RPMI7951 (cell line): ENCODE measurements at places on chromosomes 6 and 20.
A peak's percentile ranks its signal among the peaks of the same experiment; 100 is the strongest.

- no peak for DNase-seq
Observed at GRCh38 chr6:96286503-96286902, 235.1 kb upstream of the UFL1 start.

GRCh38 chr20:59123678-59124255, 39.9 kb upstream of the ZNF831 start:
- DNase-seq, result no peak

- peak; percentile 93 for DNase-seq
Observed at GRCh38 chr20:59010321-59010994, 3.4 kb upstream of the CTSZ start.

DNA sequence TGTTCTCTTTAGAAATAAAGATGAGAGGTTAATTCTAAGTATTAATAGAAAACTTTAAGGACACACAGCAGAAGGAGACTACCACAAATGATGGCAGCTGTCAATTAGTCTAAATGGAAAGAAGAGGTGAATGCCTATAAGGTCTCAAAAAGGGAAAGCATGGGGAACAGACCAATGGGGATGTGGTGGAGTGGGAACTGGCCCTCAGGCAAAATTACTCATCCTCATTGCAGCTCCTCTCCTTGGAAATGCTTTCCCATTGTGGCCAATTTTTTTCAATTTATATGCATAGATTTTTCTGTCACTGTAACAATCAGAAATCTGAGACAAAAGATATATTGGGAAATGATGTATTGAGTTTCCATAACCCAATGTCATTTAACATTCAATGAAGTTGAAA, 222.9 kb upstream of the DEFB112 start:
- DNase-seq, result peak; percentile 13

DNA sequence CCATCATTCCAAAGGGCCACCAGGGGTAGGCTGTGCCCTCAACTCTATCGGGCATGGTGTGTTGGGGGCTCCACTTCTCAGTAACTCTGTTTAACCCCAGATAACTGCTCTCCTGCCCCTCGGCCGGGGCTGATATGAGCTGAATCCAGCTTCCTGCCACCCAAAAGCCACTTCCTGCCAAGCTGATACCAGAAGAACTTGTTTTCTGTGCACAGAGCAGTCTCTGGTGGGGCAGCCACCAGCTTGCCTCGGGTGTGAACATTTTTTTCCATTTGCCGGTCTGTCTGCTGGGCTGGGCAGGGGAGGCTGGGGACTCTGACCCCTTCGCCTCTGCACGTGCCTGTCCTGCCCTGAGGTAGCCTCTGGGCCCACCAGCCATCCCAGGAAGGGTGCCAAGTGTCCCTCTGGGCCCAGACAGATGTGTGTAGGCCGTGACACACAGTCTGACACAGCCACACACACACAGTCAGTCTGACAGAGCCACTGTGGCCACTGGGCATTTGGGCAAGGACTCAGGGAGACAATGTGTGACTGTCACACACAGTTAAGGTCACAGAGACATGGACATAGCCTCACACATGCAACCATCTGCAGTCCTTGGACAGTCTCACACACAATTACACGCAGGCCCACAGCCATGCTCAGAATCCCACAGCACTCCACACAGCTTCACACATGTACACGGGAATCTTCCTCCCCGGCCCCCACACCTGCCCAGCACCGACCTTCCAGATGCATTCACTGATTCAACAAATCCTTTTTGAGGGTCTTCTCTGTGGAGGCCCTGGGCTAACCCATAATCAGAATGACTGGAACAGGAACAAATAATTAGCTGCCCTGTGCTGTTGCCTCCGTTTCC, 45.1 kb downstream of the NOL4L start:
- DNase-seq, result no peak

DNA sequence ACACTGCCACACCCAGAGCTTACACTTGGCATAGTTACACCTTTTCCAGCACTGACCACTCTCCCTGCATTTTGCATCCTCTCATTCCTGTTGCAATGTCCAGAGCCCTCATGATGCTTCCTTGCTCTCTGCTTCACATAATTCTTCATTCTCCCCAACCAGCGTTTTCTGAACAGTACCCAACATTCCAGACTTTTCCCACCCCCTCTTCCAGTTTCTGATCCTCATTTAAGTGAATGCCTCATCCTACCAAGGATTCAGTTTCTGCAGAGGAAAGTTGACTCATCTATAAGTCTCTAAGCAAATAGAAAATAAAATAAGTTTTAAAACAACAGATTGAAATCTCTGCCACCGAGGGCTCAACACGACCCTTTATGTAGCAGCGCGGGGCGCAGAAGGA, 321.3 kb upstream of the TCF21 start:
- no peak for DNase-seq

DNA sequence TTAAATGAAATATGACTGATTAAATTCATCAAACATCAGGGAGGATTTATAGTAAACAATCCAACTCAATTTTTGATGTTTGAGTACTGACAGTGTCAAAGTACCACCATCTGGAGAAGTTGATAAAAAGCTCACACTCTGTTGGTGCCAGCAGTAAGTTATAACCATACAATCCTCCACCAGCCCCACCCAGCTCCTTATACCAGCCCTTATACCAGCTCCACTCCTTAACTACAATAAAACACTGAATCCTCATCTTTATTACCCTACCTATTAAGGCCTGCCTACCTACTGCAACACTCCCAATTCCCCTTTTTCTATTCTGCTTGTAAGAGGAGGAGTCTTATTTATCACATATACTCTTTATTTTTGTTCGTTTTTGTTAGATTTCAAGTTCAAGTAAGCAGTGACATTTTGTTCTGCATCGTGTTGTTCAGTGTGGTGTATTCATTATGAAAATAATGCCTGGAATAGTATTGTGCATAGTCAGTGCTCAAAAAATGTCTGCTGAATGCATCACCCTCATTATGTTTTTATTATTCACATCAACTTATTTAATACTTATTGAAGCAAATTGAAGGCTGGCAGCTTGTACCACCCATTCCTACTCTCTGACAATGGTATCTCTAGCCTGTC, 954.7 kb upstream of the ADGRB3 start:
- no peak for DNase-seq

DNA sequence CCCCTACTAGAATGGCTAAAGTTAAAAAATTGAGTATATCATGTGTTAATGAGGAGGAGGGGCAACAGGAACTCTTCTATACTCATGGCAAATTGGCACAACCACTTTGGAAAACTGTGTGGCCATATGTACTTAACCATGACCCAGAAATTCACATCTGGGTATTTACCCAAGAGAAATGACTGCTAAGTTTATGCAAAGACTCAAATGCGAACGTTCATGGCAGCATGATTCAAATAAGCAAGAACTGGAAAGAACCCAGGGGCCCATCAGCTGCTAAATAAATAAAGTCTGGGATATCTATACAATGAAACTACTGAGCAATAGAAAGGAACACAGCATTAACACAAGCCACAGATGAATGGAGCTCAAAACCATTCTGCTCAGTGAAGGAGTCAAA, 107.6 kb downstream of the MYLK4 start:
- no peak for DNase-seq

- DNase-seq, result no peak
Observed at GRCh38 chr20:5923493-5923892, 26.8 kb downstream of the TRMT6 start.

GRCh38 chr20:46552460-46553420, 2.3 kb upstream of the OCSTAMP start:
- DNase-seq, result peak; percentile 39

DNA sequence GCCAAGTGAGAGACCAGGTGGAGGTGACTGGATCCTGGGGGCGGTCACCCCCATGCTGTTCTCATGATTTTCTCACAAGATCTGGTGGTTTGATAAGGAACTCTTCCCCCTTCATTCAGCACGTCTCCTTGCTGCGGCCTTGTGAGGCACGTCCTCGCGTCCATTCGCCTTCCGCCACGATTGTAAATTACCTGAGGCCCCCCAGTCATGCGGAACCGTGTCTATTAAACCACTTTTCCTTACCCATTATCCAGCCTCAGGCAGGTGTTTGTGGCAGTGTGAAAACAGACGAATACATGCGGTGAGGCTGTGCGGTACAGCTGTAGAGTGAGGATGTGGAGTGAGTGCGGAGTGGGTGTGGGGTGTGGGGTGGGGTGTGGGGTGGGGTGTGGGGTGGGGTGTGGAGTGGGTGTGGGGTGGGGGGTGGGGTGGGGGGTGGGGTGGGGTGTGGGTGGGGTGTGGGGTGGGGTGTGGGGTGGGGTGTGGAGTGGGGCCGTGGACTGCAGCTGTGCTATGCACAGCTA, 12.1 kb upstream of the NTSR1 start:
- no peak for DNase-seq

DNA sequence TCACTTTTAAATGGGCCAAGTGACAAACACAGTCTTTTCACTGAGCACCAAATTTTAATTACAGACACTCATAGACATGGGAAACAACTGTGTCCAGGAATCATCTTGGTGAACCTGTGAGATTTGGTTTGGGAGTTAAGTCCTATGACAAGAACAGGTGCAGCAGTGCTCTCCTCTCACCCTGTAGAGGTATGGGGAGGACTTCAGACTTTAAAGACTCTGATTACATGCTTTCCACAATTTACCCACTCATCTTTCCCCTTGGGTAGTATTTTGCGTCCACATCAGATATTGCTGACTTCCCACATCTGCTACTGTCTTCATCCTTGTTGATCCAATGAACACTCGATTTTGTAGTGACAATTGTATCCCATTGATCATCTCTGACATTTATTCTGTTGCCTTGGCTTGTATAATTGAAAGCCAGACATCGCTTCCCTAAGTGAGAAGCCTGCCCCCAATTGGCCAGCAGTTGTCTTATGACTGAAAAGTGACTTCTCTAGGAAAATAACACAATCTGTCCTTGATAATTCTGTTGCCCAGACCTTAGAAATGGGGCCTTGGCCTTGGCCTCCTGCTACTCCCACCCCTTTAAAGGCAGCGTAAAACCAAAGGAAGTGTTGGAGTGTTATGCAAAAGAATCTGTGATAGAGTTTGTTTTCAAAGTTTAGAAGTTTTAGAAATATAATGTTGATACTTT, 40.0 kb downstream of the TXLNB start:
- no peak for DNase-seq

- no peak for DNase-seq
Observed at GRCh38 chr20:58128635-58129625, 99.5 kb downstream of the ANKRD60 start.

- no peak for DNase-seq
Observed at GRCh38 chr6:107731422-107732319, 92.4 kb downstream of the SCML4 start.

- DNase-seq, result peak; percentile 79
Observed at GRCh38 chr6:9405369-9405768, 970.0 kb upstream of the SLC35B3 start.

GRCh38 chr20:59577037-59577808, 27.1 kb upstream of the PHACTR3 start:
- DNase-seq, result no peak

DNA sequence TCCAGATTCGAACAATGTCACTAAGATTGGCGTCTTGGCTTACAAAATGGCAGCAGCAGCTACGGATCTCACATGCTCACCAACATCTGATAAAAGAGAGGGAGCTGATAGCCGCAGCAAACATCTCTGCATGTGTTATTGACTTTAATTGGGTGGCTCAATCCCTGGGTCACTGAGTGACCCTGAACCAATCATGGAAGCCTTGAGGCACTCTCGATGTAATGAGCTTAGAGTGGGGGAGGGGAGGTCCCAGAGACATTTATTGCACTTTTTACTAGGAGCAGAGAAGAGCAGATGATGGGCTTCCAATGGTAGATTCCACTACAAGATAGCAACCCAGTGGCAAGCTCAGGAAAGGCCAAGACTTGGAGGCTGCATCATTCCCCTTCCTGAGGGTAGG, 238.7 kb downstream of the BMP7 start:
- no peak for DNase-seq

- DNase-seq, result no peak
Observed at GRCh38 chr20:54078296-54078984, 8.0 kb upstream of the BCAS1 start.

DNA sequence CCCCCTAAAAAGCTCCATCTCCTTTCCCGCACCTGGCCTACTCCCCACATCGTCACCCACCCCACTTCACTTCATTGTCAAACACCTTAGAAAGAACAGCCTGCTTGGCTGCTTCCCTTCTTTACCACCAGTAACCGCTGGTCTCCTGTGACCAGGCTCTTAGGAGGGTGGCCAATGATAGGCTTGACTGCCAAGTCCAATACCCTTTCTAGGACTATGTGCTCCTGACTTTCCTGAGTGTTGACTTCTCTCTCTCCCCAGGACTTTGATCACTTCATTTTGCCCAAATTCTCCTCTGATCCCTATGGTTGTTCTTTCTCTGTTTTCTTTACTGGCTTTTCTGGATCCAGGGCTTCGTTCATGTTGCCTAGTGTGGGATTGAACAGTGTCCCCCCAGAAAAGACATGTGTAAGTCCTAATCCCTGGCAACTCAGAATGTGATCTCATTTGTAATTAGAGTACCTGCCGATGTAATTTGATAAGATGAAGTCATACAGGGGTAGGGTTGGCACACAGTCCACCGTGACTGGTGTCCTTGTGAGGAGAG, 254.0 kb downstream of the GMDS start:
- DNase-seq, result no peak

- DNase-seq, result no peak
Observed at GRCh38 chr6:6905961-6906518, 201.7 kb upstream of the RREB1 start.

DNA sequence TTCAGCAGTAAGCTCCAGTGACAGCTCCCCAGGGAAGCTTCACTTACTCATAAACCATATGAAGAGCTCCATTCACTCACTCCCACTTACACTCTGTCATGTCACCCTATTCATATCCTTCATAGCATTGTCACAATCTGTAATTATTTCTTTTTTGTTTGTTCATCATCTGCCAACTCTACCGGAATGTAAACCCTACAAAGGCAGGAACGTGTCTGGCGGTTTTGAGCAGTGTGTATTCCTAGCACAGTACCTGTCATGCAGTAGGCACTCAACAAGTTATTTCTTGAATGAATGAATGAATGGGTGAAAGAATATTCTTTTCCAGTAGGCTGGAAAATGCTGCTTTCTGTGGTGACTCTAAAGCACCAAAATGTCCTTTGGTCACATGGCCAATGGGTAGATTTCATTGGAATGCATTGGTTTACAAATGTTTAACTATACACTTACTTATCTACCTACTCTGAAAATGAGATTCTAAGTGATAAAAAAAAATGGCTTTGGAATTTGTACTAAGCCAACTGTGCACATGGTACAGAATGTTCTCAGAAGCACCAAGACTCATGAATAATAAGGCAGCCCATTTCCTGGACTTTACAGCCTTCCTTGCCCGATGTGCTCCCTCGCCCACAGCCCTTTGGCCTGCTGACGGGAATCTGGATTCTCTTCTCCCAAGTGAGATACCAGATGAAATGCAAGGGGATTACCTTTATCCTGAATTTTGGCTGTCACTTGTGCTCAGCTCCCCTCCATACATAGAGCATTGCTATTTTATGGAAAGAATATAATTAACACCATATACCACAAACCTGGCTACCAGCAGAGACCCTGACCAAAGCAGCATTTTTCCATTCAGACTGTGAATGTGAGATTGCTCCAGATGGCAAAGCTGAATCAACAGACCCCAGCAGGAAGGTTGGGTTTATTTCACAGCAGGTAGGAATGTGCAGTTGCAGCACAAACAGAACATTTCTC, 273.3 kb downstream of the ALDH8A1 start:
- DNase-seq, result no peak

GRCh38 chr6:14365393-14365792, 247.8 kb downstream of the CD83 start:
- no peak for DNase-seq
